NCI-H187 treated with DMSO at 0.1 percent for 48 hours (cell line): ENCODE measurements at places on chromosomes 13 and 19.

- no peak for DNase-seq
Observed at GRCh38 chr13:77457966-77458365, 77.5 kb upstream of the SCEL start.

DNA sequence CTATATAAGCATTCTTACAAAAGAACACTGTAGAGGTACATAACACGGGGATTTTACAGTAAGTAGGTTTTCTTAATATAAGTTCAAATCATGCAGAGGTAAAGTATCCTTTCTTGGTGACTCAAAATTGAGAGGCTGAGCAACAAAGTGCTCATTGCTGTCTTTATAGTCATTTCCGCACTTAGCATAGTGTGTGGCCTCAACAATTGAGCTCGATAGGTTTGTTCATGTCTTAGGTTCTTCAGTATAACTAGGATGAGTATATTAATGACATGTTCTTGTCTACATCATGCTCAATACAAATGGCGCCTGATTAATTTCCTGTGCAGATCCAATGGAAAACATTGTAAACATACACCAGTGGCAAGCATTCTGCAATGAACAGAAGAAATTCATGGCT, 1.4 kb downstream of the WDFY2 start:
- DNase-seq = no peak

DNA sequence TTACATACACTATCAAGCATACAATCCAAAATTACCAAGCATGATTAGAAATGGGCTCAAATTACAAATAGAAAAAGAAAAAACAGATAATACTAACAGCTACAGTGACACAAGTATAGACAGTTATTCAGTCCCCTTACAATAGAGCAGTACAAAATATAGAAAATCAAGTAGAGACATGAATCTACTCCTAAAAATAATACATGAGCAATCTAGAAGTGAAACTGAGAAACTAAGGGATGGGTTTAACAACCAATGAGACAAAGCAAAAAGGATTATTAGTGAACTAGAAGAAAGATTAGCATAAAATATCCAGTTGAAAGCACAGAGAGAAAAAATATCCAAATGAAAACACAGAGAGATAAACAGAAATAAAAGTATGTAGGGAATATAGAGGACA, 426.7 kb downstream of the TBC1D4 start:
- DNase-seq = no peak

- DNase-seq = no peak
Observed at GRCh38 chr19:45852983-45853382, 10.0 kb downstream of the SYMPK start.

DNA sequence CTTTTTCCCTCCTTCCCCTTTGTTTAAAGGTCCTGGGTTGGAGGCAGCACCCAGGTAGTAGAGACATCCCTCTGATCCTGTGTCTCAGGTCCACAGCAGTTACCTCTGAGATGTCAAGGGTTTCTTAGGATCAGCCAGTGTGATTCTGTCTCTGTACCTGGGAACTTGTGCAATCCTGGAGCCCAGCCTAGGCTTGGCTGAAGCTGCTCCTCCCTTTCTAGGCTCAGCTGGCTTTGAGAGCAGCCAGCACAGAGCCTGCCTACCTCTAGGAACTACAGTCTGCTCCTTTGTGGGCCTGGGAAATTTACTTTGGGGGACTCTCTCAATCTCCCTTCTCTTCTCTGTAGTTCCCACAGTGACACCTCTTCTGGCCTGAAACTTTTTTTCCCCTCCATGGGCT, 171.6 kb downstream of the MTUS2 start:
- DNase-seq = no peak

GRCh38 chr13:30577401-30577852, 40.3 kb upstream of the USPL1 start:
- no peak for DNase-seq

DNA sequence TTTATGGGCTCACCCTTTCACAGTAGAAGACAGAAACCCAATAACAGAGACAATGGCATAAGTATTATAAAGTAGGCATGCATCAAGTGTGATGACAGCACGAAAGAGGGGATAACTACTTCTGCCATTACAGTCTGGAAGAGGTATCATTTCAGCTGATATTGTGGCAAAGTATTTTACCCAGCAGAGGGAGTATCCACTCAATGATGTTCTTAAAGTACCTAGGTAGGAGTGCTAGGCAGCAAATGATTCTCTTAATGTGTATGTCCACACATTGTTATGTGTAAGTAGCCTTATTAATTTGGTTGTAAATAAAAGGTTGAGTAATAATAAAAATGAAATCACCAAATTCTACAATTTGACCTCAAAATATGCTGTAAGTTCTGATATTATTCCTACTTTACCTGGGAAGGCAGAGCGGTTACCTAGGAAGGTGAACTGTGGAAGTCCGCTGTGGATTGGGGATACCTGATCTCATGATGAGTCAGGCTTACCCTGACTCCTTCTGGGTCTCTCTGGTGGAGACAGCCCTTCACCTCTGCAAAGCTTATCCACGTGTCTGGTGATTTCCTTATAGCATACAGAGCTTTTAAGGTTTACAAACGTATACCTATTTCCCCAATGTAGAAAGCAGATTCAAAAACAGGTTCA, 4.1 kb upstream of the UBAC2 start:
- peak; percentile 21 for DNase-seq

GRCh38 chr19:50482271-50482855, 5.7 kb upstream of the GARIN5A start:
- no peak for DNase-seq

DNA sequence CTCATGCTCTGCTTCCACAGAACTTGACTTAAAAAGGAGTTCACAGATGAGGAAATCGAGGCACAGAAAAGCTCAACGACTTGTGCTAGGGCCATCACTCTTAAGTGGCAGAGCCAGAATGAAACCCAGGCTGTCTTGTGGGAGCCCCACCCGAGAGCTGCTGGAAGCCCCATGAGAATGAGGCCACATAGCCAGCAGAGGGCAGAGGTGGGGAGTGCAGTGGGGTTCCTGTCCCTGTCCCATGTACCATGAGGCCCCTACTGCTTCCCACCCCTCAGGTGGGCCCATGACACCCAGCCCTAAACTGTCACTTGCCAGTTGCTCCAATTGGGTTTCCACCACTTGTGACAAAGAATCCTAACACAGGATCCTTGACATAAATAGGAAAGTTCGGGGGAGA, 175.9 kb downstream of the IRS2 start:
- DNase-seq = no peak

DNA sequence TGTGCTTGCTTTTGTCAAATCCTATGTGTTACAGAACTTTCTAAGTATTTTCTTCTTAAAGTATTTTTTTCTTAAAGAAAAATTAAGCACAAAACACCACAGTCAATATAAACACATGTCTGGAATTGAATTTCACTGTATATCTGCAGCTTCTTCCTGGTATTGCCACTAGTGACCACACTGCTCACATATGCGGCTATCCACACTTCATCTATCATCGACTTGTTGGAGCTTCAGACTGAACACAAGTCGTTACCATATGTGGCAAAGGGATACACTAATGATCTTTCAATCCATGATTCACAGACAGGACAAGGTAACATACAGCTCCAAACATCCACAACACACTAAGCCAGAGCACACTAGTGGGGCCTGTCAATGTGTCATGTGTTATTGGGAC, 498.4 kb upstream of the ARGLU1 start:
- no peak for DNase-seq

GRCh38 chr13:35930665-35931631, 200.2 kb downstream of the DCLK1 start:
- DNase-seq = no peak

DNA sequence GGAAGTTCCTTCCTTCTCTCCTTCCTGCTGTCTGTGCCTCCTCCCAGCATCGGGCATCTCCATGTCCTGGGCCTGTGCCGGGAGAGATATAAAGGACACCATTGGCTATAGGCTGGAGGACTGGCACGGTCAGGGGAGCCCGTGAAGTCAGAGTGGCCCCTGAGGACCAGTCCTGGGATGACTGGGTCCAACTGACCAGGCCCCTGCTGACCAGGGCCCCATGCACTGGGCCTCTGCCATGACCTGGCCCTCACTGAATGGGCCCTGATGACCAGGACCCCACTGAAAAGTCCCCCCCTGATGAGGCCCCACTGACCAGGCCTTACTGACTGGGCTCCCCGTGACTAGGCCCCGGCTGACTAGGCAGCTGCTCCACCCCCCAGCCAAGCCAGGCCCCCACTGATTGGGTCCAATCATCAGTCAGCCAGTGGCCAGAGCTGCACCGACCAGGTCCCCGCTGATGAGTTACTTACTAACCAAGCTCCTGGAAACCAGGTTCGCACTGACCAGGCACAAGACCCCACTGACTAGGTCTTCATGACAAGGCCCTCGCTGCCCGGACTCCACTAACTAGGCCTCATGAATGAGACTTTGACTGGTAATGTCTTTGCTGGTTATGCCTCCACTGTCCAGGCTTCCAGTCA, 20.0 kb upstream of the ZNF14 start:
- no peak for DNase-seq

GRCh38 chr13:33560726-33561125, 257.2 kb upstream of the RFC3 start:
- DNase-seq = no peak

DNA sequence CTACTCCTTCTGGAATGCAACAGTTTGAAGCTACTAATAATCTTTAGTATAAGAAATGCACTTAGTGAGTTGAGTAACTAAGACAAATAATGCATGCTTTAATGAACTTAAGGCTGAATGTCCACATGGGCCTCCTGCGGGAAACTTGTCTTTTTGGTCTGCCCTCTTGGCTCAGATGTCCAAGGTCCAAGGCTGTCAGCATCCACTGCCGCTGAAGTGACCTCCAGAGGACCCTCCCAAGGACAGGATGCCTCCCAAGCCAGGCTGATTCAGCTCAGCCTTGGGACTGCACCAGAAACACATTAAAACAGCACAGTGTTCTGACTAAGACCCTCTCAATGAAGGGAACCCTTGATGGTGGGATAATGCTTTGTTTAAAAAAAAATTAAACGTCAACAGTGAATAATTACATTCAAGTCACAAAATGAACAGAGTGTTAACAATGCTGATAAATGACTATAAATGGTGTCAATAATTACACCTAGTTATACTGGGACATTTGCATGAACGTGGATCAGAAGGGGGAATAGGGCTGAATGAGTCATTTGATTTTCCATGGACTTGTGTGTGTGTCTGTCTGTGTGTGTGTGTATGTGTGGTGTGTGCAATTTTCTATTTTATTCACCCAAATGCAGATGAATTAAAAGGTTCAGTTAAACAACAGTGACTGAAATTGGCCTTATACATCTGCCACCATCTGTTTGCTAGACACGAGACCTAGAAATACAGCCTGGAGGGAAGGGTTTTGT, 150.5 kb downstream of the COL4A1 start:
- DNase-seq = no peak

- DNase-seq = no peak
Observed at GRCh38 chr13:40228496-40228895, 437.9 kb downstream of the FOXO1 start.

DNA sequence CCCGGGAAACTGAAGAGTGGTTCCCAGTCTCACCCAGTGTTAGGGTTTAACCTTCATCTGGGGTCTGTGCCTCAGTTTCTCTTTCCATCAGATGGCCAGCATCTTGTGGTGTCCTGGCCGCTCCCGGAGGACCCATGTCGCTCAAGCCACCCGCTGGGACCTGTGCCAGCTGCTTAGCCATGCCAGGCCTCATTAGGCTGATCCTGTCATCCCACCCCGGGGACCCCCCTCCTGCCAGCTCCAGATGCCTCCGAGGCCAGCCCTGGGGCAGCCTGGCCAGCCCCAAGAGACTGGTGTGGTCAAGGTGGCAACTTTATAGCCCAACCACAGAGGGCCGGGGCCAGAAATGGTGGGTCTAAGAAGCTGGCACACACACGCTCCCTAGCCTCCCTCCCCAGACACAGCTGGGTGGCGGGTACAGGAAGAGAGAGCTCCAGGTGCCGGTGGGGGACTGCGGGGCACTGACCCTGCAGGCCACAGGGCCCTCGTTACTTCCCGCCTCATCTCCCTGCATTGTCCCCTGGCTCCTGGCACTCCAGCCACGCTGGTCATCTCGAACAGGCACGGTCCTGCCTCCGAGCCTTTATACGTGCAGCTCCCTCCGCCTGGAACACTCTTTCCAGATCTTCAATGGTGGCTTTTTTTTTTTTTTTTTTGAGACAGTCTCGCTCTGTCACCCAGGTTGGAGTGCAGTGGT, 3.4 kb downstream of the NRTN start:
- DNase-seq = no peak

DNA sequence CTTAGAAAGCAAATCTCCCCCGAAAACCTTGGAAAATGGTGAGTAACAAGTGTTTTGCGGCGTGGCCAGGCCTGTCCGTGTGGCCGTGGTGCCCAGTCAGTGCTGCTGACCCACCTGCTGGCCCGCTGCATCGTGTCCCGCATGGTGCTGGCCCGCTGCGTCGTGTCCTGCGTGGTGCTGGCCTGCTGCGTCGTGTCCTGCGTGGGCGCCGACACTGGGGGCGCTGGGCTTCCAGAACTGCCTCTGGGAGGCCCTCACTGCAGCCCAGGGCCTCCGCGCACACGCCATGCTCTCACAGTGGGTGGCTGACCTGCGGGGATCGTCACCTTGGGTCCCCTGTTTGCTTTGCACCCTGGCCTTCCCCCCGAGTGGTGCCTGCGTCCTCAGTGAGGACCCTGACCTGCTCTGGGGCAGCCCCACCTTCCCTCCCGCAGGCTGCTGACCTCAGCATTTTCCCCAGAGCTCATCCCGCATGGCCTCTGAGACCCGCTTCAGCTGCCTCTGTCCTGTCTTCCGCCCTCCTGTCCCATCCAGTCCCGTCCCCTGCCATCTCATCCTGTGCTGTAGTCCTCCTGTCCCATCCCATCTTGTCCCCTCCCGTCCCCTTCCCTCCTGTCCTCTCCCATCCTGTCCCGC, 10.6 kb downstream of the PLEKHJ1 start:
- DNase-seq = no peak

- no peak for DNase-seq
Observed at GRCh38 chr13:46552303-46552682, 677 bp upstream of the LRCH1 start.

DNA sequence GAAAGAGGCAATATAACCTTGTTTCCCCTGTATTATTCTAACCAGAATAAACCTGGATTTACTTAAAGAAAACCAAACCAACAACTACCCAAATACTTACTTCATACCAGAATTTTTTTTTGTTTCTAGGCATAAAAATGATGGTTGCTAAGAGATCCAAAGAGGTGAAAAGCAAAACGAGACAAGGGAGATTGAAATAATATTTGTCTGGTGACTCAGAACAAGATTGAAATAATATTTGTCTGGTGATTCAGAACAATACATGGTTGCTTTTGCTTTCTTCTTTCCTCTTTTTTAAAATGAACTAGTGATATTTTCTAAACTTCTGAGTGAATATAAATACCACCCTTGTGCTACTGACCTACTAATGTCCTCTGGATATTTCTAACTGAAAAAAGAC, 592.9 kb downstream of the KCTD12 start:
- DNase-seq = no peak
